NCI-H1092 treated with DMSO at 0.1 percent for 48 hours (cell line): ENCODE measurements at places on chromosomes 5 and 9.

DNA sequence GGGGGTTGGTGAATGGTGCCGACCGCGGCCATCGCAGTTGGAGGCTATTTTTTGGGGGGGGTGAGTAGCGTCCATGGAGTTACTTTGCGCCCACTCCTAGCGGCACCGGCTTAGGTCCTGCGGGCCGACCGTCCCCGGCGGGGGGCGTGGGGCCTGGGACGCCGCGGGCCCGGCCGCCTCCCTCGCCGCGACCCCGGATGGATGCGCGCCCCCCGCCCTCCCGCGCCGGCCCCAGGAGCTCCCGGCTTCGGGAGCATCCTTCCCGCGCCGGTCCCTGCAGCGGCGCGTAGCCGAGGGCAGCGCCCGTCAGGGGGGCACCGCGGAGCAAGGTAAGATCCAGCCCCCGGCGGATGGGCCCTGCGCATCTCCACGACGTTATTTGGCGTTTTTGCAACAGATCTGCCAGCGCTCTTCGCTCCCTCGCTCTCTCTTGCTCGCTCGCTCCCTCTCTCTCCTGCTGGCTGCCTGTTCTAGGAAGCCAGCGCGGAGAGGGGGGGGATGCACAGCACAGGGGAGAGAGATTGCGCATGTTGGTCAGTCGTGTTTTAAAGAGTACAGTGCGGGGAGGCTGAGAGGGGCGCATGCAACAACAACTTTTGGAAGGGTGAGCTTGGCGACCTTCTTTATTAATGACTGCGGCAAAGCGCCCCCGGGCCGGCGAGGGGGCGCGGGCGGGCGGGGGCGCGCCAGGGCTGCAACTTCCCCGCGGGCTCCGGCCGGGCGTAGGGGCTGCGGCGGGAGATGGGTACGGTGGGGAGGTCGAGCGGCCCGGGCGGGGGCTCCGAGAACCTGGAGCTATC is 413 bp downstream of the JADE2 start:
- DNase-seq, result peak; percentile 48

- no peak for DNase-seq
These were observed 276.3 kb upstream of the MSX2 start for GRCh38 chr5:174448041-174448440.

DNA sequence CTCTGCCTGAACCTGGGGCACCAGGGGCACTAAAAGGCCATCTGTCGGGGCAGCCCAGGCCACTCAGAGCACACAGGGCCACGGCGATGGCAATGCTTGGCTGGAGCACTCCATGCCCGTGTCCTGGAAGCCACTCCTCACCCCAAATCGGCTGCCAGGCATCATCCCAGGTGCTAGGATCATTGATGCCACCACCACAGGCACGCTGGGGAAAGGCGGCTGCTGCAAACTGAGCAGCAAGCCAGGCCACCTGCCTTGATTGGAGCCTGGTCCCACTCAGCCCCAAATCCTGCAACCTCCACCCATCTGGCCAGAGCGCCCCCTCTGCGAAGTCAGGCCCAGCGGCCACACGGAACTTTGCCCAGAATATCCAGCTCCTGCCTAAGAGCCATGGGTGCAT is 67.8 kb downstream of the DEPDC1B start:
- no peak for DNase-seq

DNA sequence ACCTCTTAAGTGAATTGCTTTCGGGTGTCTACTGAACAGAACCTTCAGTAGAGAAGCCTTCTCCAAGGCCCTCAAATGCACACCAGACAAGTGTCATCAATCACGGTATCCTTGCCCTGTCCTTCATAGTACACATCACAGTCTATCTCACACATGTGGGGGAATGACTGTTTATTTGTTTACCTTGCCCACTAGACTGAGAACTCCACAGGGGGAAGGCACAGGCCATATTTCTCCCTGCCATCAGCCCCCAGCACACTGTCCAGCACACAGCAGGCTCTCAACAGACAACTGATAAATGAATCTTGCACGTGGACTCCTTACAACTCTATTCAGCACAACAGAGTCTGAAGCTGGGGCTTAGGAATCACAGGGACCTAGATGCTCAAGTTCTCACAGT is 128.5 kb downstream of the MED27 start:
- no peak for DNase-seq

- DNase-seq, result no peak
These were observed 37.8 kb downstream of the HMGCS1 start for GRCh38 chr5:43275391-43275790.

- no peak for DNase-seq
These were observed 293.6 kb downstream of the FER start for GRCh38 chr5:109041317-109041716.

- DNase-seq, result no peak
These were observed 15.0 kb downstream of the NINJ1 start for GRCh38 chr9:93118863-93119702.

DNA sequence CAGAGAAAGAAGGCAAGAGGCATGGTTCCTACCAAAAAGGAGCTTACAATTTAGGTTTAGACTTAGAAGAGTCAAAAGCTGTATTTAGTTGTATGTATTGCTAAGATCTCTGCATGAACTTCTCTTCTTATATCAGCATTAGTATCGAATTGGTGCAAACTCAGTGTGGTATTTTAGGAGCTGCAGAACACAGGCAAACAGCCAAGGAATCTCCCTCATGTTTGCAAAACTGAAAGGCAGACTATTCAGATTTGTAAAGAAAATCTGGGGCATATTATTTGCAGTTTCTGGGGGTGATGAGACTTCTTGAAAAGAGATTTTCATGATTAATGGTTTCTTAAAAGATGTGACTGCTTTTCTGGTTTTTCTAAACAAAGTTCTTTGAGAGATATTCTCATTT is 252.7 kb downstream of the CEMIP2 start:
- DNase-seq, result no peak

GRCh38 chr9:97445119-97445701 is 33.3 kb downstream of the TDRD7 start:
- DNase-seq, result no peak

DNA sequence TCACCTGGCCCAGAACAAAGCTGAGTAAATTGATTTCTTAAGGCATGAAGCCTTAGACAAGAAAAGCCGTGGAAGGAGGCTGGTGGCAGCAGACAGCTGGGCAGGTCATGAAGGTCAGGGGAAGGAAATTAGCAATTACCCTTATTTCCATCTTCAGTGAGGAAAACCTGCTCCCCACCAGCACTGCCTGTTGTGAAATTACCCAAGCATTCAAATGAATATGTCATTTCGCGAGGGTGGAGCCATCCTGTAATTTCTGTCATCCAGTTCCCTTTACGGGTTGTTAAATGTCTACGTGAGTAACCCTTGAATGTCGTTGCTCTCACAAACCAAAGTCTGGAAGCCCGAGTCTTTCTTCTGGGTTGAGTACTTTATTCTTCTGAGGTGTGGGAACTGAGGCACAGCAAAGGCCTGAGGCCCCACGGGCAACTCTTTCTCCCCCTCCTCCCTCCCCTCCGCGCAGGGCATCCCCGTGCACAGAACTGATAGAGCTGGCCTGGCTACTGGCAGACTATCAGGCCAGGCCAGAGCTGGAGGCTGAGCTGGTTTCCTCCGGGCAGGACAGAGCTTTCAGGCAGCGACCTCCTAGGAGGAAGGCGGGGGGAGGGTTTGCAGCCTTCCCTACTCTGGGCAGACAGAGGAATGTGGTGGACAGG is 22.0 kb upstream of the AK3 start:
- no peak for DNase-seq

DNA sequence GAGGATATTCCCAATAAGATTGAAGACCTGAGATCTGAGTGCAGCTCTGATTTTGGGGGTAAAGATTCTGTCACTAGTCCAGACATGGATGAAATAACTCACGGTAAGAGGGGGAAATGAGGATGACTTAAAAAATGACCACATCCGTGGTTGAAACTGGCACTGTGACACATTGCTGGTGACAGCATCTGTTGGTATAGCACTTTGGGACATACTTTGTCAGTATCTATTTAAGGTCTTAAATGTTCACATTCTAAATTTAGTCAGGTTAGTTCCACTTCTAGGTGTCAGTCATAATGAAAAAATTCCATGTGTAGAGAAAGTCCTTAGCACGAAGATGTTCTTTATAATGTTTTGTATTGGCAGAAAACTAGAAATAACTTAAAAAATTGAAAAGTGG is 70.9 kb downstream of the GAPVD1 start:
- DNase-seq, result no peak

DNA sequence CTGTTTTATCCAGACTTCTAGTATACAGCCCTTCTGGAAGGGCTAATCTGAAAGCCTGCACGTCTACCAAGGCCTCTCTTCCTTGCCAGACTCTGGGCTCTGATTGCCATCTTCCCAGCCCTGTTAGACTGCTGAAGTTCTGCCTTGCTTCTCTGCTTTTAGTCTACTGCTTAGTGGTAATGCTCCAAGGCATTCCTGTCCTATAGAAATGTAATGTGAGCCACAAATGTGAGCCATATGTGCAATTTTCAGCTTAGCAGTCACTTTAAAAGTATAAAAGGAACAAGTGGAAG is 32.1 kb downstream of the WNK2 start:
- DNase-seq, result no peak

- DNase-seq, result peak; percentile 3
These were observed 154.2 kb upstream of the TNPO1 start for GRCh38 chr5:72662305-72662704.
